ENCODE measurements at places on chromosomes 12 and 14.

- no peak for DNase-seq
Measured at GRCh38 chr12:130601327-130601726, 114.8 kb downstream of the RIMBP2 start.

DNA sequence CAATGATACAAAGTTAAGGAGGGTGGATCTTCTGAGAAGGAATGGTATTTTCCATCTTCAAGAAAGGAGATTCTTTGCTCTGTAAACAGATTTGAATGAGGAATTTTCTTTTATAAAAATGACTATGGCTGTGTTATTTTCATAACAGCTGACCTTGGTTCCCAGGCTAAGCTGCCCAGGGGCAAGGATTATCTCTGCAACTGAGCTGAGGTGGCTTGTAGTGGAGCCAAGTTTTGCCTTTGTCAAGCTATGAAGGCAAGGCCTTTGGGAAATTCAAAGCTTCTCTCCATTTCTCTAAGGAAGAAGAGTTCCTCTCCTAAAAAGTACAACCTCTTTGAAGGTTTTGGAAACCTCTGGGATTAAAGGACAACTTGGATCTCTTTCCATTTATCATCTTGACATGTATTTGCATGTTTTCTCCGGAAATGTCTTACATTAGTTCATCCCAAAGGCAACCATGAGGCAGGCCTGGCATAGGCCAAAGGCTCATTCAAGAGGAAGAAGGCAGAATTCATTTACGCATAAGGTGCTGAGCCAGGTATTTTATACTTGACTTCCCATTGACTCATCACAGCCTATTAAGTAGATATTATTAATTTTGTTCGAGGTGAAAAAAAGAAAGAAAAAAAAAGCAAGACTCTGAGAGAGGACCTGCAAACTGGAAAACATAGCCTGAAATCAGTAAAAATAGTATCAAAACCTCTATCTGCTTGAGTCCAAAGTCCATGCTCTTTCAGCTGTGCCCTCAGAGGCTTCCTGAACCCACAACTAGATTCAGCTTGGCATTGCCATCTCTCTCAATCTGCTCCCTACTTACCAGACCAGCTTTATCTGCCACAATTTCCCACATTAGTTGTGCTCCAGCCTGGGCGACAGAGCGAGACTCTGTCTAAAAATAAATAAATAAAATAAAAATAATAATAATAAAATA, 24.0 kb upstream of the CKAP4 start:
- no peak for DNase-seq

DNA sequence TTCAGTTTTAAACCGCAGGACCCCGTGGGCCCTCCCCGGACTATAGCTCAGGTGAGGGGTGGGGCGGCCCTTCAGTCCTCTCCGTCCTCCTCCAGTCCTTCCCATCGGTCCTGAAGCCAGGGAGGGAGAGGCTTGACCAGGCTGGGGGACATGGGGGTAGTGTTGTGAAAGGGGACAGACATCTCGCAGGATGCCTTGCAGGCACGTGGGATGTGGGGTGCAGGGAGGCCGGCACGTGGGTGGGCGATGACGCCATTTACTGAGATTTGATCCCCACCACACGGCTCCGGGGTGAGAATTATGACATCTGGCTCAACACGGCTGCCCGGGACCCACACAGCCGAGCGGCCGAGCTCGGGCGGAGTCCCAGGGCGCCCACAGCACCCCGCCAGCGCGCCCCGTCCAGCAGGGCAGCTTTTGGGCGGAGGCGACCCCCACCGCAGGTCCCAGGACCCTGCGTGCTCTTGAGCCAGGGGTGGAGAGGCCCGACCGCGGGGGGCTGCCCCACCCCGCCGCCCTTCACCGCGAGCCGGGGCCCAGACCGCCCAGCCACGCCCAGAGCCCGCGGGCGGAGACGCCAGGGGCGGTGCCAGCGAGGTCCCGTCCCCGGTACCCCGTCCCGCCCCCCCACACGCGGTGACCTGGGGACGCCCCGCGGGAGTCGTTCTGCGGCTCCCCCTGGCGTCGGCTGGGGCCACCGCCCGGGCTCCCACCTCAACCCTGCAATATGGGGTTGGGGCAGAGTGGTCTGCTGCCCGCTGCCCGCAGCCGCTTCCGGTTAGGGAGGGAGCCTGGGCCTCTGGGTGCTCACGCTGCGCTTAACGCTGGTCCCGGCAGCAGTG, 3.3 kb upstream of the EXOC3L4 start:
- peak; percentile 56 for DNase-seq

GRCh38 chr14:58941629-58942028, 246.8 kb upstream of the DAAM1 start:
- DNase-seq: no peak

DNA sequence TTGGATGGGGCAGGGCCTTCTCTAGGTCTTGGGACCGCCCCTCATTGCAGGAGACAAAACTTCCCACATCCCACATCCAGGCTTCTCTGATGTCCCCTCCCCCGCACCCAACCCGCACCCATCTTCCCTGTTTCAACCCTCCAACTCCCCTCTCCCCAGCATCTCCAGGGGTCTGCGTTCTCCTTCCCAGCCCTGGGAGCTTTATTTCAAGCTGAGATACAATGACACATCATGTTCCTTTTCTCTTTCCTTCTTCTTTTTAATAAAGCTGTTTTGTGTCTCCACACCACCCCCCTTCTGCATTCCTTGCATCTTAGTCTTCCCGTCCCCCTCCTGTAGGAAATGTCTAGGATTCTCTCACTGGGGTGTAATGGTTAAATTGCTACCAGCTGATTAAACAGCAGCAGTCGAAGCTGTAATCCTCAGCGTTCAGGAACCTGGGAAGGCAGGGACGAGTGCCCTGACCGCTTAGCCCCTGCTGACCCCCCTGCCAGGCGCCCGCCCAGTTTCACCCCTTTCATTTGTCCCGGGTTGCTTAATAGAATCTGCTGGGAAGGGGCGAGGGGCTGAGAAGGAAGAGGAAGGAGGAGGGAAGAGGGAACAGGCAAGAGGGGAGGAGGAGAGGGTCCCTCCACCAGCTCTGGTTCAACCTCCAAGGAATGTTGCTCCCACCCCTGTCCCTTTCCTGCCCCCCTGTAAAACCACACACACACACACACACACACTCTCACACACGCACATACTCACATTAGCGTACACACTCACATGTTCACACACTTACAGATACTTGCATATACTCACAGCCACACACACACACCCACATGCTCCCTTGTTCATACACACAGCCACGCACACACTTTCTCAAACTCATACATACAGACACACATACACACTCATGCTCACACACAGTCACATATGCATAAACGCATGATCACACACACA, 104.5 kb upstream of the MED13L start:
- DNase-seq: no peak

All from hematopoietic multipotent progenitor cell treated with erythropoietin and hydrocortisone succinate and interleukin-3 and kit ligand, for 15 days (in vitro differentiated cells).